ENCODE measurements at places on chromosomes 2 and 18.

GRCh38 chr2:206982360-206982955 lies 43.1 kb downstream of the CPO start:
- no peak for DNase-seq

- no peak for DNase-seq
Measured at GRCh38 chr2:196511258-196512168, 128.0 kb upstream of the CCDC150 start.

GRCh38 chr2:47999512-47999911 lies 93.2 kb upstream of the FBXO11 start:
- no peak for DNase-seq

DNA sequence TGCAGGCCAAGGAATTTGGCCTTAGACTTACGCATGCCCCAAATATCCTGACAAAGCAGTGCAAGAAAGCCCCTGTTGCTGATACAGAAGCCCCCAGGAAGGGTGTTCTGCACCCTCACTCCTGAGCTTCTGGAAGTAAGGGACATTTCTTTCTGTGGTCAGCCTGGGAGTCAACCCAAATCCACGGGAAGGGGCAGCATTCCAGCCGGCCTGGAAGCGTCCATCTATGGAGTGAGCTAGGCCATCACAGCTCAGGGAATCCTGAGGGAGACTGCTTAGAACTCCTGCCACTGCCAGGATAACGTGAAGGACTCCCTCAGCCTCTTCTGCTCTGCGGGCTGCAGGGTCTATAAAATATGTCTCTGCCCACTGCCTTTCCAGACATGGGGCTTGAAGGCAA lies 173.9 kb downstream of the ANAPC1 start:
- no peak for DNase-seq

- no peak for DNase-seq
Measured at GRCh38 chr18:3710712-3711301, 260.8 kb downstream of the TGIF1 start.

DNA sequence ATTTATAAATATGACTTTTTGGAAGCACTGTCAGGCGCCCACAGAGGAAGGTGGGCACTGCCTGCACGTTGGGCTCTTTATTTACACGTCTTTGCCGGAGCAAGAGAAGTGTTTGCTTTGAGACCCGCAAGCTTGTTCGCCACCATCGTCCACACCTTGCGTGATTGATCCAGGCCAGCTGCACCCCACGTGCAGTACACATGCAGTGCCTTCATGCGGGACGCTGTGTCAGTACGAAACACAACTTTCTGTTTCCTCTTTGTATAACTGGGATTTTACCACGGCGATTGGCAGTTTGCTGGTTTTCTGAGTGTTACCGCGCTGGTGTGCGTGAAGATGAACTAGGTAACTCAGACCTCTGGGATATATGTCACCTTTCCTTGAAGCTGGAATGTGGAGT lies 571.0 kb upstream of the SALL3 start:
- DNase-seq: no peak

- peak; percentile 34 for DNase-seq
Measured at GRCh38 chr2:234071664-234072063, 21.2 kb downstream of the SPP2 start.

DNA sequence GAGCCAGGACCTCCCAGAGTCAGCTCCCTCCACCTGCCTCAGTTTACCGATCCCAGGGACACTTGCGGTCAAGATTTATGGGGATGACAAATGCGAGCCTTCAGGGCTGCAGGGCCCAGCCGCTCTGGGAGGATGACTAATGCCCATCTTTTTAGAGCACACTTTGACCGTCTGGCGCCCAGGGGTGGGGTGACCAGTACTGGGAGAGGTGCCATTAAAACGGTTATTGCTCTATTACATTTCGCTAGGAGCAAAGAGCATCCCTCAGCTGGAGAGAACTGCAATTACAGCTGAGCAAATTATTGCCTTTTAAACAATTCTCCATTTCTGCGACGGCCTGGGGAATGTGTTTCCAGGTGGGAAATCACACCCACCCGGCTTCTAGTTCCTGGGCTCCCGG lies 42.6 kb upstream of the HPCAL1 start:
- no peak for DNase-seq

DNA sequence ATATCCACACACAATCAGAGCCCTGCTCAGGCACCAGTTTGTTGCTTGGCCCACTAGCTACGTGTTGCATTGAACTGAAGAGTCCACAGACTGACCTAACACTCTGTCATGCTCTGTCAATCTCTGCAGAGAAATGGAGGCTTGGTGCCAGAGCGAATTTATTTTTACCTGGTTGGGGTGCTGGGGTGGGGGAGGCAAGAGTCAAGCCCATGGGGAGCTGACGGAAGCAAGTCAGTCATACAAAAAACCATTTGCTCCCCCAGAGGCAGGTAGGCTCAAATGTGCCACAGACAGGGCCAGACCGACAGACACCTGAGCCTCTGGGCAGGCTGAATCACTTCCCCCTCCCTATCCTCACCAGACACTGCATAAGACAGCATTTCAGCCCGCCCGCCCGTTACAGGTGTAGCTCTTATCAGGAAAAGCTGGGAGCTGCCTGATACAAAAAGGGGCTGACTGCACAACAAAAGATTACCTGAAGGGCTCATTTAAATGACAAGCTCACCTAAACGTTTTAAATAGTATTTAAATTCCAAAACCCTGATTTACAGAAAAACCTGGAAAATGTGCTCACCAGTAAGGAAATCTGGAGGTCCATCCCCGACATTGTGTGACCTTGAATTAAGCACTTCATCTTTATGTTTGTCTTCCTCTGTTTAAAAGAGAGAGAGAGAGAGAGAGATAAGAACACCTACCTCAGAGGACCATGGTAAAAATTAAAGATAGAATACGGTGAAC lies 2.1 kb upstream of the PCBP1 start:
- peak; percentile 81 for DNase-seq

DNA sequence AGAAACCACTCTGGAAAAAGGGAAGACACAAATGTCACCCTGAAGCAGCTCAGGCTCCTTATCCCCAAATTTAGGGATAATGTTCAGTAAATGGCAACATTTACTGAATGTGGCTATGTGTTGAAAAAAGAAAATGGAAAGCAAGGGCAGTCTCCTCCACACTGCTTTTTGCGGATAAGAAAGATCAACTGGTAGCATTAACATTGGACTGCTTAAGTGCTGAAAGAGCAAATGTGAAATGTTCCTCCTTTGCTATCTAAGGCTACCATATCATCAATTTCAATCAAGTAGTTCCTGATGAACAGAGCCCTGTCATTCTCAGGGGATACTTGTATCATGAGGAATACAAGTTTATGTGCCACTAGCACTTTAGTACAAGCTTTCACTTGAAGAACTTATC lies 12.5 kb downstream of the FBXO11 start:
- DNase-seq: no peak

DNA sequence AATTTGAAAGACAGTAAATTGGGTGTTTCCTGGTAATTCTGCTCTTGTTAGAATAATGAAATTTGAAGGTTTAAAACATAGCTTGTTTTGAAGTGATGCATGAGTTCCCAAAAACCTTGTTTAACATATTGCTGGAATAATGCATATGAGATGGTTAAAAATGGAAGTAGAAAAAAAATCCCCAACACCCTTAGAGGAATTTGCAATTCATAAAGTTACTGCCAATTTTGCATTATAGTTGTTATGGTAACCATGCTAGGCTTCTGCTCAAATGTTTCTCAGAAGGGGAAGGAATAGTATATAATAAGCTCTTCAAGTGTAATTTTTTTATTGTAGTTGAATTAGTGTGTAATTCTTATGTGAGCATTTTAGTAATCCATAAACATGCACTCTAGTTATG lies 49.1 kb downstream of the FASTKD2 start:
- DNase-seq: no peak

DNA sequence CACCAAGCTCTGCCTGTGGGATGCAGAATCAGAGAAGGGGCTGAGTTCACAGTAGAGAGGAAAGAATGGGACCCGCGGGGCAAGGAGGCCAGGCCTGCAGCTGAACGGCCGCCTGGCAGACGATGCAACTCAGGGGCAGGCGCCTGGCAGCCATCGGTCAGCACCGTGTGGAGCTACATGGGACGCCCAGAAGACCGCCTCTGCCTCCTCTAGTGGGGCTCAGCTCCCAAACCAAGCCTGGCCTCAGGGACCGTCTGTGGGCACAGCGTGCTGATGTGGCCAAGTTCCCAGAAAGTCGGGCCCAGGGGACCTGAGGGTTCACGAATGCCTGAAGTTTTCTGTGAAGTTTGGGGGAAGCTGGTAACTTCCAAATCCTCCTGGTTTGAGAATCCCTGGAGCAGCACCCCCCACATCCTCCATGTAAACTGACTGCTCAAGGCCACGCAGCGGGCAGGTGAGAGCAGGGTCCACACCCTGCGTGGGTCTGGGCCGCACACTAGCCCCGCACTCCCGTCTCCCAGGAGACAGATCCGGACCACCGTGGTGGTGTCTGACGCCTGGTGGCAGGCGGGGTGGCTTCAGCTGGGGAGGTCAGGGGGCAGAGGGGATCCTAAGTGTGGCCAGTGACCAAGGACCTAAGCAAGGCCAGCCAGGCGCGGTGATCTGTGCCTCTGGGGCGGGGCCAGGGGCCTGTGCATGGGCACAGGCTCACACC lies 14.6 kb downstream of the SNORC start:
- no peak for DNase-seq

DNA sequence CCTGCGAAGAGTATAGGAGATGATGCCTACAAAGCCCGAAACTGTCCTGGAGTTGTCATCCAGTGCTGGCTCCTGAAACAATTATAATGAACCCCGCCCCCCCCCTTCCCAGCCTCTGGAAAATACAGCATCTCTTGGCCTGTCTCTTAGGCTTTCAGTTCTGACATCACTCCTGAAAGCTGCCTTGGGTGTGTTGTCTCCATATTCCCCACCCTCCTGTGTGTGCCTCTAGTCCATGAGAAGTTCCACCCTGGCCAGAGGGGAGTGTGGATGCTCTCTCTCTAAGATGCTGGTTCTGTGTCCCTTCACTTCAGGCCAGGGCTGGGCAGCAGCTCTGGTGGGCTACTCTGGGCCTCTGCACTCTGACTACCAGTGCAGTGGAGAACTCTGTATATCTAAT lies 58.9 kb upstream of the TGFA start:
- no peak for DNase-seq

- DNase-seq: no peak
Measured at GRCh38 chr2:159513745-159514144, 102.6 kb downstream of the BAZ2B start.

DNA sequence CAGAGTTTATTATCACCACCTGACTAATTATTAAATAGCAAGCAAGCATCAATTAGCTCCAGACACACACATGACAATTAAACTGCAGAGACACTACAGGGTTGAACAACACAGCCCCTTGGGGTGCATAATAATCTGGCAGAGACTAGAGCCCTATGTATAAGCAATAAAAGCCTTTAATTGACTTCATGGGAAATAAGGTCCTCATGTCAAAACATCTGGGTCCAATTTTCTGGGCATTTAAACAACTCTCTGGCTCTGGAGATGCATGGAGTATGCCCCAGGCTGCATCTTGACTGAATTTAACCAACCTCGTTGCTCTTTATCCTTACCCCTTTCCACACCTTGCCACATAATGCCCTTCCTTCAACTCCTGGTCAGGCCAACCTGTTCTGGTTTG lies 270.7 kb upstream of the THUMPD2 start:
- DNase-seq: no peak

GRCh38 chr18:36461551-36461987 lies 164.1 kb downstream of the FHOD3 start:
- DNase-seq: no peak

- DNase-seq: no peak
Measured at GRCh38 chr2:89848763-89849368, 1157.4 kb downstream of the RPIA start.

GRCh38 chr2:7881063-7881462 lies 800.8 kb upstream of the ID2 start:
- DNase-seq: no peak

GRCh38 chr2:14303366-14304115 lies 329.0 kb upstream of the LRATD1 start:
- no peak for DNase-seq

GRCh38 chr2:165857876-165858275 lies 63.8 kb upstream of the GALNT3 start:
- DNase-seq: no peak

DNA sequence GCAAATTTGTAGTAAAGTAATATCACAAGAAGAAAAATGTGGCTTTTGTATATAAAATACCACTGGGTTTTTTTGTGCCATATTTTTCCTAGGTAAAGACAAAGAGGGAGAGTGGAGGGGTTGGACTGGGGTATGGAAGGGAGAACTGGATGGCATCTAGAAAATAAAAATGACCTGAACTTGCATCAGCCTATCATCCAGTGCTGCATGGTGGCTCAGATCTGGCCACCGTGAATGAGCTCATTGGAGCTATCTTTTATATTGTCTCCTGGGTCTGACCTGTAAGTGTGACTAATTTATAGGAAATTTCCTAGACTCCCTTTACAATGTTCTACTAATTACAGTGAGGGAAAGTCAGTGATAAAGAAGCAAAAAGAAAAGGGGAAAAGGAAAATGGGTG lies 369.0 kb downstream of the TMEM182 start:
- DNase-seq: no peak

- no peak for DNase-seq
Measured at GRCh38 chr18:37554399-37554787, 11.2 kb downstream of the CELF4 start.

DNA sequence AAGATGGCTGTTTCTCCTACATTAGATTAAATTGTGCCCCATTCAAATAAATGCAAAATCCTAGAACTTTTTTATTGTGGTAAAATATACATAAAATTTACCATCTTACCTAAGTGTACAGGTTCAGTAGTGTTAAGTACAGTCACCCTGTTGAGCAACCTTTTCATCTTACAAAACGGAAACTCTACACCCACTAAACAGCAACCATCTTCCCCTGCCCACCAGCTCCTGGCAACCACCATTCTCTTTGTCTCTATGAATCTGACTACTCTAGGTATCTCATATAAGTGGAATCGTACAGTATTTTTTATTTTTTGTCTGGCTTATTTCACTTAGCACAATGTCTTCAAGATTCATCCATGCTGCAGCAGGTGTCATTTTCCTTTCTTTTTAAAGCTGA lies 53.0 kb downstream of the ASXL2 start:
- DNase-seq: peak; percentile 58

DNA sequence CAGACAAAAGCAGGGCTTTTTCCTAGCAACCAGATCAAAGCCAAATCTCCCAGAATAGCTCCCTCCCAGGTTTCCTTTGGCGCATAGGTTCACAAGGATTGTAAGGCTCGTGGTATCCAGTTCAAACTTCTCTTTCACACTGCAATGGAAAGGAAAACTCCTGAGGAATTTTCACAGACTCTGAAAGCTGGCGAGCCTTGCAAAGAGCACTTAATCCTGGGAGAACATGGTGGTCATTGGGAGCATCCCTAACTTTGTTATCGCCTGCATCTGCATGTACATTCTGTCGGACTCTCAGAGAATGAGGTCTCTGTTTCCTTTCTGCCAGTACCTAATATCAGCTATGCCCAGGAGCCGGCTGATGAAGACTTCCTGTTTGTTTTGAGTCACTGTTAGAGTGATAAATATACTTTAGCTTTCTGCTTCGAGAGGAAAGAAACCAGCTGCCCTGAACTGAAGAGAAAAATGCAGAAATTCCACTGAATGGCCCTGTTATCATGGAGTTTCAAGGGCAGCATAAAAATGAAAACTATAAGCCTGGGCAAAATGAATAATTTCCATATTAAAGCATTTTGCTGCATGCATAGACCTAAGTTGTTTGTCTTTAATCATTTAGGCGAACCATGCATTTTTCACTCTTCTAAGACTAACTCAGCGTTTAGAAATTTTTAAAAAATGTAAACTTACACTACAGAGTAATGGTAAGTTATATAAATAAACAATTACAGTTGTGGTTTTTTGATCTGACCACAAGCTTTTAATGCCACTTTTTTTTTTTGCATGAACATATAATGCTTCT lies 76.4 kb upstream of the ZEB2 start:
- peak; percentile 32 for DNase-seq

Data from CD4-positive, alpha-beta T cell treated with Interleukin-10 for 1 hour (primary cell).